Left kidney (tissue), 8 donors: ENCODE measurements at places on chromosomes 1 and 21. TPM values are rescaled to one million over a fixed set of nuclear protein-coding genes. Genes with fewer than 3 reads are reported as not detected.

DNA sequence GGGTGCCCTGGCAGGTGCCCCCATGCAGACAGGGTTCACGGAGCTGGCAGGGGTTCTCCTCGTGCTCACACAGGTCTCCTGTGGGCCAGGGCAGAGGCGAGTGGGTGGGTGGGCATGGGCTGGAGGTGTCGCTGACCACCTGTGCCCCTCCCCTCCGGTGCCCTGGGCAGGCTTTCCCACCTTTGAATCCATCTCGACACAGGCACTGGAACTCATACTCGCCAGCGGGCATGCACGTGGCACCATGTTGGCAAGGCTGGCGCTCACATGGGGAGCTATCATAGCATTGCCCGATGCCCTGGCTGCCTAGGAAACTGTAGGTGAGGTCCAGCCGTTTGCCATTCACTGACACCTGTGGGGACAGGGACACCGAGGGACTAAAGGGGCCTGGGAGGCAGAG lies 16.0 kb downstream of the LDLRAD2 start:
- DNase-seq: no peak

GRCh38 chr21:33217138-33217520 lies 12.6 kb upstream of the IFNAR2 start:
- DNase-seq: no peak

DNA sequence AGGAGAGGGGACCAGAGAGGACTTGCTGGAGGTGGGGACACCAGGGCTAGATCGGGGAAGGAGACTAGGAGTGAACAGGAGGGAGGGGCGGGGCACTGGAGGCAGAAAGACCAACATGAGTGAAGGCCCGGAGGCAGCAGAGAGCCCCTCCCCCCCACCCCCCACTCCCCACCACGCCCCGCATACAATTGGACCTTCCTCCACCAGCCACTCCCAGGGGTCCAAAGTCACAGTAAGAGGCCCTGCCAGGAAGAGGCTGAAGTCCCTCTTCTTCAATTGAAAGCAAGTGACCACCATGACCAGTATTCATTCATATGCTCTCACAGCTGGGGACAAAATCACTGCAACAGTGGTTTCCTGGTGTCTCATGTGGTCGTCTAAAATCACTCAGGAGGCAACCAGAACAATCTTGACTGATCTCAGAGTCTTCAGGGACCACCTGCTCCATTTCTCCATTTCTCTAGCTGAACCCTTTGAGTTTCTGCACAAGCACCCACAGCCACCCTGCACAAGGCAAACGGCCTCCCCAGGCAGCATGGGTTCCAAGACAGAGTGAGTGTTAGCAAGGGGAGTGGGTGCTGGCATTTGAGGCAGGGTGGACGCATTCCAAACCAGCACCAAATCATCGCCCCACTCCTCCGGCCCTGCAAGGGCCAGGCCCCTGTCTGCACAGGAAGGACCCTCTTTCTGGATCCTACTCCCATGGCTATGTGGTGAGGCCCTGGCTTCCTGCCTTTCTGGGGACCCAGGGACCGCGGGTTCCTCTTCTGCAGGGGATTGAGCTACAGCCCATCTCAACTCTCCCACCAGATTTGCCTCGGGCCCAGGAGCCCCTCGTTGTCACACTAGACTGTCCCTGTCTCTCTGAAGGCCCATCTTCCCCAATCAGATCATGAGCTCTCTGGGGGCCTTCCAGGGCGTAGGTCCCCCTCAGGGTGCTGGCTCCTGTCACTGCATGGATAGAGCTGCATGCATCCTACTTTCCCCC lies 17.0 kb downstream of the LAPTM5 start:
- DNase-seq: no peak

- DNase-seq: no peak
These were observed 6.3 kb downstream of the PARP1 start for GRCh38 chr1:226401355-226402303.

- DNase-seq: no peak
These were observed 53.3 kb upstream of the FASLG start for GRCh38 chr1:172605641-172606040.

GRCh38 chr1:24728982-24729381 lies 16.3 kb upstream of the CLIC4 start:
- DNase-seq: no peak

DNA sequence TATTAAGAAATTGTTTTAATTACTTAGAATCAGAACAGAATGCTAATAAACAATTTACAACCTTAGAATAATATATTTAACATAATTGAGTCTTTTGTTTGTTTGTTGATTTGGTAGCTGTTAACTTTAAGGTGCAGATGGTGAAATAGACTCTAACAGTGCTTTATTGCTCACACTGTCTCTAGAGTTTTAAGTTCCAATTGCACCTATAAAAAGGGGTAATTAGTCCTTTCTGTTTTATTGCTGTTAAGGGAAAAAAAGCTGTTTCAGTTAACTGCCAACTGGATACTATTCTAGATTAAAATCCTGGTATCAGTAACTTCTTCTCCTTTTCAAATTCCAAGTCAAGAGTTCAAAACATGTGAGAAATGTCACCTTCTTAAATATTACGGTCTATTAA lies 197.6 kb upstream of the TMPRSS15 start:
- DNase-seq: no peak

The ANKRD35 gene
- polyA plus RNA-seq: 1.9 TPM

The LAPTM5 gene
- polyA plus RNA-seq: 12.7 TPM

The MYOG gene
- 0.18 TPM for polyA plus RNA-seq

The CNTN2 gene
- polyA plus RNA-seq: 0.95 TPM
